ENCODE measurements at places on chromosomes 4 and X.

DNA sequence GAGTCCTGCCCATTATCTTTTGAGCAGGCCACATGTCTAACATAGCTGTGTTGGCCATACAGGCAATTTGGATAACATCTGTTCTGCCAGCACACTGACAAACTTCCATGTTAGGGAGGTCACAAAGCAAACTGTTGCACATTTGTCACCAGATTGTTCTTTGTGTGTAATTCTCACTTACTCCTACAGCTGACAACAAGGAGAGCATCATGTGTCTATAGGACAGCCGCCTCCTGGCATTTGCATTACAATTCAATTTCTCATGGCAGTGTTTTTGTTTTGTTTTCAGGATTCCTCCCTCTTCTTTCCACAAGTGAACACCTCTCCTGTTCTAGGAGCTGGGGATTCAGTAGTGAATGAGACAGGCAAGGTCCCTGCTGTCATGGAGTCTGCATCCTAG, 94.3 kb upstream of the LEF1 start:
- no peak for DNase-seq

DNA sequence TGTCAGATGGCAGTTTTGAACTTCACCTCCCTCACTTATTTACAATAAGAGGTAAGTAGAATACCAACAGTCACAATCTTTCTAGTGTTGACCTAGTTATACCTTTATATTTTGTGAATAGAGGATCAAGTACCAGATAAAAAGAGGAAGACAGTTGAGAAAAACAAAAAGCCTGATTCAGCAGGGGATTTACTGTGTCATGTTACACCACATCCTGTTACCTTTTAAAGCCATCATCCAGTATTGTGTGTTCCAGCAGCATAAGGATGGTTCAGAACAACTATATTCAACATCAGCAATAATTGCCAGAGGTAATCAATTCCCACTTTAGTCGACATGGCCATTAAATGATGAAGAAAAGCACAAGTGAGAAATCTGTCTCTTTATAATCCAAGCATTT, 21.3 kb upstream of the CXCL6 start:
- DNase-seq = no peak

DNA sequence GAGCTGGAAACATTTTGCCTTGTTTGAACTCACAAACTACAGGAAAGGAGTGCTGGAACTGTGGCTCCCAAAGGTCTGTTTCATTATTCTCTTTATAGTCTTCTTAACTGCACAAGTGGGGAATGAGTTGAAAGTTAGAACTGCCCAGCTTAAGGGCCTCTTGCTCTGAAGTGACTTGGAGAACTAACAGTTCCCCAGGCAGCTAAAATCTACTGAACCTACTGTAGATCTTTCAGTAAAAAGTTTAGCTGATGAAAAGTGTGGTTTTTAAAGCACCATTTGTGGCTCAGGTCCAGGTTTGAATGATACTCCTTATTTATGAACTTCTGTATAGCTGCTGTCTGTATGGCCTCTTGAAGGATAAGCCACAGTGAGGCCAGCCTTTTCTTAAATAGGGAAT, 353.8 kb downstream of the MAPK10 start:
- no peak for DNase-seq

- DNase-seq = no peak
Observed at GRCh38 chrX:102610905-102611304, 11.6 kb downstream of the ARMCX5 start.

DNA sequence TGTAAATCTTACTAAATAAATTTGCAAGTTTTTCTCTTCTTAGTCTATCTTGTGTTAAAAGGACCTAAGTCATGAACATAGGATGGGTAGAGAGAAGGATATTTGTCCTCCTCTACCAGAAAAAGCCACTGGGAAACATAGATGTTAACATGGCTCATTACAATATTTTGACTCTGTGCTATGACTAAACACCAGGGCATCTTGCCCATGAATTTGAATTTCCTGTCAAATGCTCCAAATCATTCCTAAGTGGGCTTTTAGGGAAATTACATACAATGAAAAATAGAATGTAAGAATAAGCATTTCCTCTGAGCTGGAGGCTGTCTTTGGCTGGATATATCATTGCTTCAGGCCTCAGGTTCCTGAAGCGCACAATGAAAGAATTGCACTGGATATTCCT, 39.1 kb downstream of the ANOS1 start:
- no peak for DNase-seq

GRCh38 chrX:30898886-30899285, 9.8 kb upstream of the TAB3 start:
- DNase-seq = no peak

GRCh38 chr4:159239629-159240028, 136.8 kb downstream of the RAPGEF2 start:
- no peak for DNase-seq
